ENCODE measurements at places on chromosomes 2 and 18.

GRCh38 chr2:204515416-204515815 lies 29.9 kb upstream of the PARD3B start:
- no peak for DNase-seq

DNA sequence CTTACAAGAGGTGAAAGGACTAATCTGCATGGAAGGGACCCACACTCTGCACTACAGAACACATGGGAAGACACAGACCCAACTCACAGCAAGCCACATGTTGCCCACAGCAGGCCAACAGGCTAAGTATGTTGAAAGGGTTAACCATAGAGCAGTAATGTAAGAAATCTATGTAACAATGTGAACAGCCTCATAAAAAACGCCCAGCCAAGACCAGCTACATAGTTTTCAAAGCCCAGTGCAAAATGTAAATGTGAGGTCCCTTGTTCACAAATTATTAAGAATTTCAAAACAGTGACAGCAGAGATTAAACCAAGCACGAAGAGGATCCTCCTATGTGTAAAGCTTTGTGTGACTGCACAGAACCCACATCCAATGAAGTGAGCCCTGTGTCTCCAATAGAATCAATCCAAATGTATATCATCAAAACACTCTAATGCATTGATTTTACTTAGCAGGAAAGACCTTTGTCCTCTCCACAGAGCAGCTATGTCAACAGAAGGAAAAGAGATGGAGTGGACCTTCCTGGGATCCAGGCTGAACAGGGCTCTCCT lies 210.1 kb downstream of the AGPS start:
- DNase-seq = no peak

- DNase-seq = no peak
Measured at GRCh38 chr18:30985753-30986152, 56.8 kb downstream of the DSC3 start.

DNA sequence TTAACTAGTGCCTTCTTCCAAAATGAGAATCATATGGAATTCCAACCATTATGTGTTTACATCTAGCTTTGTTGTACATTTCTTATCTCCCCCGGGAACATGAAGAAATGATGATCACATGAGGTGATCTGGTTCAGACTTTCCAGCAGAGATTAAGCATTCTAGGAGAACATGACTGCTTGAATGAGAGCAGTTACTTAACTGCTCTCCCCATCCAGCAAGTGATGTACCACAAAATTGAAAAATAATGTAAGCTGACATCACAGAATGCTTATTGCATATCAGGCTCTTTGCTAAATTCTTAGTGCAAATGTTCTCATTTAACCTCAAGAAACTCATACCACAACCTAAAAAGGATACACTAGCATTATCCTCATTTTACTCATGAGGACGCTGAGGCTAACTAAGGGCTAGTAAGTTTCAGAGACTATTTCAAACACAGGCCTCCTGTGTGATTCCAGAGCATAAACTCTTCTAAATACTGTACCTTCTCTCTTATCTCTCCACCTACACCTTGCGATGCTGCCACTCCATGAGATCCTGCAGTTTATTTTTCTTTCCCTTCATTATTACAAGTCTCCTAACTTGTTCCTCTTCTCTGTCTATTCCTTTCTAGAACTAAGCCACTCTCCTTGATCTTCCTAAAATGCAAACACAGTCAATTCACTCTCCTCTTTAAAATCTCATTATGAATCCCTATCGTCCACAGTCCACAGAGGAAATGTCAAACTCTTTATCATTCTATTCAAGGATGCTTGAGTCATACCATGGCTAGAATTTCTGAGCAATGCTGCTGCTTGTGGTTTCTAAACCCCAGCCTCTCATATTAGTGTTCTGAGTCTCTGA lies 1224.8 kb upstream of the ZEB2 start:
- no peak for DNase-seq

GRCh38 chr2:152594022-152594766 lies 123.1 kb downstream of the PRPF40A start:
- DNase-seq = no peak

All from activated naive CD4-positive, alpha-beta T cell treated with anti-CD3 and anti-CD28 coated beads, Interleukin-2, amount 10 ng/mL, durations not matched to agents 7 days and 5 days (primary cell).